ENCODE measurements at places on chromosomes 12 and 14.

DNA sequence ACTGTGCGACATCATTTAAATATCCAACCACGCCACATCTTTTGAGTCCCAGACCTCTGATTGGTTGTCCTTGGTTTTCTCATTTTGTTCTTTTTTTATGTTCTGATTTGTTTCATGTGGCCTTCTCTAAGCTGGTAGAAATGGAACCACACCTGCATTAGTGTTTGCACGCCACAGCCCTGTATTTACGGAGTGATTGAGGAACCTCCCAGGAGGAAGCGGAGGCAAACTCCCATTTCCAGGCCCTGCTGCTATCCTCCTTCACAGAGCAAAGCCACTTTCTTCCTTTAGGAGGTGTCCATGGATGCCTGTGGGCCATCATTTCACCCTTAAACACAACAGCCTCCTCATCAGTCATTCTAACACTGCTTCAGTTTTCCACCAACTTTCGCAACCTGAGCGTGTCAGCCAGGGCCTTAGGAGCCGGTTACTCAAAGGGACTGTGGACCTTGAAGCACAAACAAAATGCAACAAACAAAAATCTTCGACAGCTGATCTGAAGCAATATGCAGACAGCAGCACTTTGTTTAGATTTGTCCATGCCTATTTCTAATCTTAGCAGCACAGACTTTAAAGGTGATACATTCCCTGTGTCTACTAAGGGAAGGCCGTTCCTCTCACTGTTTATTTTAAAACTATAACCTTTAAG lies 1258.1 kb upstream of the TMEM132C start:
- no peak for DNase-seq

DNA sequence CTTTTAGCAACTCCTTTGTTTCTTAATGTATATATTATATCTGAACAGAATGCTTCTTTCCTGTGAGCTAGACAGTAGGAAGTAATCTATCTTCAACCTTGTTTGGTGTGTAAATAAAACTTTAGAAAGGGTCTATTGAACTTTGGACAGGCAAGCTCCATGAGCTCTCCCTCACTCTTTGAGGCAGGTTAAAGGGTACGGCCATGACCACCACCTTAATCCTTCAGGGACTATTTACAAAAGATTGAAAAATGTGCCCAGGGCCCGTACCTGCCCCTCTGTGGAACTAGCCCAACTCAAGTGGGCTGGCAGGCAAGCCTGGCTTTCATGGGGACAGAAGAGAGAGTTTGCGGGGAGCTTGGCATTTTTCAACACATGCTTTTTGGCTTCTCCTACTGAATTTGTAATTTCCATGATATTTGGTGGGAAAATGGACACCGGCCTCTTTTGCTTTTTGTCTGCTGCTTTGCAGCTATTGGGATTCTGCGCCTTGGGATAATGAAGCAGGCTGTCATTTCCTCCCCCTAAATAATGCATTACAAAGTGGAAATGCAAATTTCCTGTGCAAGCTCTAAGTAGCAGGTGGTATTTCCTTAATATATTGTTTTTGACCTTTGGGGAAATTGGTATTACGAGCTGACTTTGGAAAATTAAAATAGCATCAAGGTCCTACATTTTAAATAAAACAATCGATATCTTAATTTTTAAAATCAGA lies 106.0 kb downstream of the HMGA2 start:
- no peak for DNase-seq

DNA sequence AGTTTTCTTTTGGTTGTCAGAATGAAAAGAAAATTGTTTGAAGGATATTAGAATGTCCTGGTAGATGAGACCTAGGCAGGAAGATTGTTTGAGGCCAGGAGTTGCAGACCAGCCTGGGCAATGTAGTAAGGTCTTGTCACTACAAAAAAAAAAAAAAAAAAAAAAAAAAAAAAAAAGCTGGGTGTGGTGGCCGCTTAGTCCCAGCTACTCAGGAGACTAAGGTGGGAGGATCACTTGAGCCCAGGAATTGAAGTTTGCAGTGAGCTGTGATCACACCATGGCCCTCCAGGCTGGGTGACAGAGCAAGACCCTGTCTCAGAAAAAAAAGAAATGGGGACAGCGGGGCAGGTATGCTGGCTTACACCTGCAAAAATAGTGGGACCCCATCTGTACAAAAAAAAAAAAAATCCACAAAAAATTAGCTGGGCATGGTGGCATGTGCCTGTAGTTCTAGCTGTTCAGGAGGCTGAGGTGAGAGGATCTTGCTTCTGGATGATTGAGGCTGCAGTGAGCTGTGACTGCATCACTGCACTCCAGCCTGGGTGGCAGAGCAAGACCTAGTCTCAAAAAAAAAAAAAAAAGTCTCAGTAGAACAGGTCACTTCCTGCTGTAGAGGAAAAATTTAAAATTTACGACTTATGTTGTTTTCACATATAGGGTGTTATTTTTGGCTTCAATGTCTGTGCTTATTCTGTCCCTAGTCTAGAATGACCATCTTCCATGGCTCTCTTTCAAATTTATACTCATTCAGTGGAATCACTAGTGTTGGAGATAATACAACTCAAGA lies 70.7 kb downstream of the PPHLN1 start:
- DNase-seq, result no peak

DNA sequence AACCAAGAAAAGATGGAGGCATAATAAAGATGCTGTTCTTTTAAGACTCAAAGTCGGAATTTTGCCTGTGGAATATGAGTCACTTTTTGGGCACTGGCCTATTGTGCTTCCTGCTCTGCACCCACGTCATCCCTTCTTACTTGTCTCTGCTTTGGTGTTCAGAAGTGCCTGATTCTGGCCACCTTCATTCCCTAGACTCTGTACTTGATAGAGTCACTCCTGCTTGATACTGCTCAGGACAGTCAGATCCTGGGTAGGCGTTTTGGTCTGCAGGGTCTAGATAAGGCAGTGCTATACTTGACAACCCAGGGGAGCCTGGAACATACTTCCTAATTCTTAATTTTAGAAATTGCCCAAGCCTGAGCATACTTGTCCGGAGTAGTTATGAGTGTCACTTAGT lies 1.9 kb downstream of the LRRK2 start:
- DNase-seq, result no peak

- no peak for DNase-seq
These were observed 77.0 kb downstream of the SLC25A47 start for GRCh38 chr14:100400115-100400514.

- no peak for DNase-seq
These were observed 24.9 kb downstream of the CATSPERB start for GRCh38 chr14:91706996-91707395.

DNA sequence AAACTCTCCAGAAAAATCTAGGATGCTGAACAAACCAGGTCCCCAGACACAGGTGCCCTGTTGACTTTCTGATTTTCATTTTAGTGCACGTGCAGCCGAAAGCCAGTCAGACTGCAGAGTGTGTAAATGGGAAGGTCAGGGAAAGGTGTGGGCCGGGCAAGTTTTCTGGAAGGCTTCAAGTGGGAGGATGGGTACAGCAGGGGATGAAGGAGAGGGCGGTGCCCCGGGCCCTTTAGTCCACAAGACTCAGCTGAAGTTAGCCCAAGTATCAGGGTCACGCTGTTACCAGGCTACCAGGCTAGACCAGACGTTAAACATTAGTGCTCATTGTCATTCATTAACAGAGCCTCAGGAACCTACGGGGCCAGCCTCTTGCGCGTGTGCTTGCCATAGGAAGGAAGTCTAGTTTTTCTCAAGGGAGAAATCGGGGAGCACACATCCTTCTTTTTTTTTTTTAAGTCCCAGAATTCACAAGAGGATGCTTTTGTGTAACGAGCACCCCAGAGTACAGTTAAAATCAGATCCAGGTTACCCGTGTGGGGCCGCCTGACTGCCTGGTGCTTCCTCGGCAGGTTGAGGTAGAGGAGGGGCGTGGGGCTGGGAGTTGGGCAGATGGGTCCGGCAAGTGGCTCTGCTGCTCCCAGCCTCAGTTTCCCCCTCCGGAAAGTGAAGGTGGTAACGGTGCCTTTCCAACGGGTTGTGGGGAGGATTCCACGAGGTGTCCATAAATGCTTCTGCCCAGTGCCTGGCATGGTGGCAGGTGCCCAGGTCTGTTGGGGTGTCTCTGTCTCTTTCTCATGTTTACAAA lies 19.1 kb downstream of the BCL7A start:
- no peak for DNase-seq

DNA sequence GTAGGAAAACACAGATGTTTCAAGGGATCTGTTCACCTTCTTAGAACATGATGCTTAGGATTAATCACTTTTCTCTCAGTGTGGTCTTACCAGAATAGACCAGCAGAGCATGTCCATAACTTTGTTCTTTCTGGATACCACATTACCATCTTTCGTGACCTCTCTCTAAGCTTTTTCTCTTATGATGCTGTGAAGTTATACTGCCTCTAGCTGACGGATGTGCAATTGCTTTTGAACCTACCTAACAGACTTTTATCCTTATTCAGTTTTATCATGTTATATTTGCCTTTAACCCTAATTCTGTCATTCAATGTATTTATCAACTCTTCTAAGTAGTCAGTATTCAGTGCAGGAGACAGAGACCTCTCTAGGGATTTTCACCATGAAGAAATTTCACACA lies 246.7 kb downstream of the DACT1 start:
- no peak for DNase-seq

DNA sequence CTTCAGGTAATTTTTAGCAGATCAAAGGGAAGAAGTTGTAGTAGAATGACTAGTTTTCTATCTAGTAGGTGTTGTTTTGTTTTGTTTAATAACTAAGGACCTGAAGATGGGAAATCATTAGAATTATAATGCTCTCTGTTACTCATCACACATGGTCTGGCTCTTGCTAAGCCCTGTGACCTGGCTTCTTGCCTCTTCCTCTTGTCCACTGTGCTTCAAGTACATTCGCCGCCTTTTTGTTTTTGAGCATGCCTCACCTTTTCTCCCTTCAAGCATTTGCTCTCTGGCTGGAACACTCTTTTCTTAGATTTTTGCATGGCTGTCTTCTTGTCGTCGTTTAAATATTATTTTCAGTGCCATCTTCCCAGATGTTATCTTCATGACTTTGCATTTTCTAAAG lies 47.7 kb downstream of the DAAM1 start:
- DNase-seq, result no peak

DNA sequence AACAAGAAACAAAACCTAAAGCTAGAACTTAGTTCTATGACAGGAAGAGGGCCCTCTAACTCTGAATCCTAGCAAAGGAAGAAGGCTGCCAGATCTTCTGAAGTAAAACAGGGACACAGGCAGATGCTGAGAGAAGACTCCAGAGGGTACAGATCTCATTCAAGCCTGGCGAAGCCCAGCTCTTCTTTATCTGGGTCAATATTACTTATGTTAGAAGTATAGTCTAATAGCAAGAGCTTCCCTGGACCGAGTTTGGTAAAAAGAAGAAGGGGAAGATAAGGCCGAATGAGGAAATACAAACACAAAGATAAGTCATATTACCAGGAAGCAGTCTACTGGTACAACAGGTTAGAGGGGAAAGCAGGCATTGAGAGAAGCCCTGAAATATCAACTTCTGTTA lies 79.9 kb upstream of the CCDC91 start:
- DNase-seq, result no peak

DNA sequence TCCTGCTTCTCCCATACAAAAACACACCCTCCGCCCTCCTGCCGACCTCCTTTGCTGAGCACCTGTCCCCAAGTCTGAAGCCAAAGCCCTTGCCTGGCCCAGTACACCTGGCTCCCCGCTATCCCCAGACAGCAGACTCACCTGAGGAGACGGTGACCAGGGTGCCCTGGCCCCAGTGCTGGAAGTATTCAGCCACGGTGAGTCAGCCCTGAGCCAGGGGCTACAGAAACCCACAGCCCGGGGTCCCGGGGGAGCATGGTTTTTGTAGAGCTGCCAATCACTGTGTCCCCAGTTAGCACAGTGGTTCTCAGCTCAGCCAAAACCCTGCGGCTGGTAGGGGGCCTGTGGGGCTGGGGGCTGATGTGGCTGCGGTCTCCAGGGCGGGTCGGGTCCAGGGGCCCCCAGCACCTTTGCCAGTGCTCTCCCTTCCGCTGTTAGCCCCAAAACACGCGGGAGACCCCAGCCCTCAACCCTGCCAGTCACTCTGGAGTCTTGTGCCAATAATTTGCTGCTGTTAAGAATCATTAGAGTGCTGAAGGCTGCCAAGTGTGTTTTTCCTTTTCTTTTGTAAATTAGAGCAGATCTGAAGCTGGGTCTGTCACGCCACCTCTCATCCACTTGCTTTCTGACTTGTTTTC lies 339.0 kb downstream of the TMEM121 start:
- no peak for DNase-seq

DNA sequence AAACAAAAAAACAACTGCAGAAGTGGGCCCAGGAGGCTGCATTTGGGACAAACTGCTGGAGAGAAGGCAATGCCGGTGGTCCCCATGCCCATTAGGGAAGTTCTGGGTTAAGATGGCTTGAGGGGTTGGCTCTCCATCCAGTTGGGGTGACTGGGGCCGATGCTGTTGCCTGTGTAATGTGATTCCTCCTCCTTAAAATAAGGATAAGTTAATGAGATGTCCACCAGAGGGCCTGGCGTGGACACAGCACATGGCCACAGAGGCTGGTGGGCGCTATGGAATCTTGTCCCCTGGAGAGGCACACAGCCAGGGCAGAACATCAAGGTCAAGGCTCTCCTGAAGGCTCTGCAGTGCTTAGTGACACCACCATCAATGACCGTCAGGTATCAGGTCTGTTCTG lies 1.0 kb upstream of the TESC start:
- no peak for DNase-seq

All from activated CD4-positive, alpha-beta T cell treated with anti-CD3 and anti-CD28 coated beads, Interleukin-2, Interleukin-6, amounts not matched to agents 100 ng/mL and 50 ng/mL, durations not matched to agents 16 hours and 8 hours (primary cell).